Activated T-cell treated with anti-CD3 and anti-CD28 coated beads, Interleukin-2, amount 50 U/mL, for 48 hours (primary cell): ENCODE measurements at places on chromosomes 1 and 21.

DNA sequence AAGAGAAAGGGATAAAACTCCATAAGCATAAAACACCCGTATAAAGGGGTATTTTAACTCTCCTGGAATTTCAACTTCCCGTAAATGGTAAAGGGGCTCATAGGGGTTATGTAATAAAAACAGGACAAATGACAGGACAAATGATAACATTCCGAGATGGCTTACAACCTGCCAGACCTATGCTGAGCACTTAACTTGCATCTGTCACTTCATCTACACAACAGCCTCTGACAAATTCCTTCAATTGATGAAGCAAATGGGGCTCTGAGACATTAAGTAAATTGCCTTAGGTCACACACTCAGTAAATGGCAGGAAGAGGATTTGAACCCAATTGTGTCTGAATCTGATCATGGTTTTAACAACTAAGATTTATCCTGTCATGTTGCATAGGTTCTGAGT, 327.6 kb upstream of the SNX7 start:
- DNase-seq: no peak

GRCh38 chr1:2060072-2060471, 9.9 kb downstream of the PRKCZ start:
- DNase-seq: no peak

- no peak for DNase-seq
Observed at GRCh38 chr1:232247669-232248068, 382.3 kb downstream of the SIPA1L2 start.

DNA sequence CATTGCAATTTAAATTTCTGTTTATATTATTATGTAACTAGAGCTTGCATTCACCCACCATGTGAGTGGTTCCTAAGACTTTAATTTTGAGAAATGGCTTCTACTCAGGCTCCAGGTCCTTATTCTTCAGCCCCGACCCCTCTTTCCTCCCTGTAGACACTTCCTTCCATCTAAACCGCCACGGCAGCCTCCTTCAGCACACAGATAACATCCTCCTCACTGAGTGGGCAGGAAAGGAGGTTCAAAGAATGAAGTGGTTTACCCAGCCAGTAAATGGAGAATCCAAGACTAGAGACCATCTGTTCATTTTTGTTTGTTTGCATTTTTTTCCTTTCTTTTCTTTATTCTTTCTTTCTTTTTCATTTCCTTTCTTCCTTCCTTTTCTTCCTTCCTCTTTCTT, 37.1 kb upstream of the SOD1 start:
- DNase-seq: no peak

- peak; percentile 74 for DNase-seq
Observed at GRCh38 chr1:203271018-203271743, 34.1 kb upstream of the BTG2 start.

DNA sequence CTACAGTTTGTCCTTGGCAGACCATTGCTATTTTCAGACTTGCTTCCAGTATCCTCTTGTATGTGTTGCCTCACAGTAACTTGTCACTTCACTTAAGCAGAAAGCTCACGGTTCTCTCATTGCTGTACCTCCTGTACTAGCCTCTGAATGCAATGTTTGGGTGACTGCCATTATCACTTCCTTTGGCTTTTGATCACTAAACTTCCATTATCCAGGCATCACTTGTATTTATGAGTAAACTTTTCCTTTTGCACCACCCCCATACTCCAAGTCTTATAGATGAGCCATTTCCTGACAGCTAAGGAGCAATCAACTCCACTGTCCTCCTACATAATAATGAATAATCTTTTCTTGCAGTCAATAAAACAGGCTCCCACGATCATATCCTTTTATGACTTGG, 255.3 kb downstream of the PDE4B start:
- DNase-seq: no peak

DNA sequence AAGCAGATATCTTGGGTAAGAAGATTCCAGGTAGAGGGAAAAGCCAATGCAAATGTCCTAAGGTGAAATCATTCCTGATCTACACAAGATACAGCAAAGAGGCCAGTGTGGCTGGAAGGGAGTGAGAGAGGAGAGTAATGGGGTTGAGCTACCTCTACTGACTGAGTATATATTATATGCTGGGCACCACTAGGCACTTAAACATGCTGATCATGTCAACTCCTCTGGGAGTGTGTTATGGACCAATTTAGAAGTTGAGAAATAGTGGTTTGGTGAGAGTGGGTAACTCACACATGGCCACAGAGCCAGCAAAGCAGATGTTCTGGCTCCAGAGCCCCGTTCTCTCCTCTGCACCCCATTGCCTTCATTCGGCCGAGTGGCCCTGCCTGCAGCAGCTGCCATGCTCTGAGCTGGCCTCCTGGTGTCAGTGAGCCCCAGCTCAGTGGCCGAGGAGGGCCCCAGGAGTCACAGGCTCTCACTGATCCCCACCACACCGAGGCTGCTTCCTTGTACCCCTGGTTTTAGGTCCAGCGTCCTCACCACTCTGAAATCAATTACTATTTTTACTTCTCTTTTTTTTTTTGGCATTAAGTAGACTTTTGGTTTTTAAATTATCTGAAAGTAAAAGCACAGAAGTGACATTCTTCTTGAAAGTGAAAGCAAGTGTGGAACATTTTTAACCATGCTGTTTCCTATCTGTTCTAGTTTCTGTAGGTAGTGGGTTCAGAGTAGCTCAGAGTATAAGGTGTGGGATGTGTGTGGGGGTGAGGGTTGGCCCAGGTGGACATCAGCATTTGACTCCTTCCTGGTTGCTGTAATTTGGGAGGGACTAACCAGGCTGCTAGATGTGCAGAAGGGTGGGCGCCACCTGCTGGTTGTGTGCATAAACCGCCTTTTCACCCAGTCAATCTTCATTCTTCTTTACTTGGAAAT, 45.8 kb upstream of the CRNN start:
- peak; percentile 83 for DNase-seq

GRCh38 chr1:118785246-118785645, 202.9 kb downstream of the TBX15 start:
- no peak for DNase-seq

DNA sequence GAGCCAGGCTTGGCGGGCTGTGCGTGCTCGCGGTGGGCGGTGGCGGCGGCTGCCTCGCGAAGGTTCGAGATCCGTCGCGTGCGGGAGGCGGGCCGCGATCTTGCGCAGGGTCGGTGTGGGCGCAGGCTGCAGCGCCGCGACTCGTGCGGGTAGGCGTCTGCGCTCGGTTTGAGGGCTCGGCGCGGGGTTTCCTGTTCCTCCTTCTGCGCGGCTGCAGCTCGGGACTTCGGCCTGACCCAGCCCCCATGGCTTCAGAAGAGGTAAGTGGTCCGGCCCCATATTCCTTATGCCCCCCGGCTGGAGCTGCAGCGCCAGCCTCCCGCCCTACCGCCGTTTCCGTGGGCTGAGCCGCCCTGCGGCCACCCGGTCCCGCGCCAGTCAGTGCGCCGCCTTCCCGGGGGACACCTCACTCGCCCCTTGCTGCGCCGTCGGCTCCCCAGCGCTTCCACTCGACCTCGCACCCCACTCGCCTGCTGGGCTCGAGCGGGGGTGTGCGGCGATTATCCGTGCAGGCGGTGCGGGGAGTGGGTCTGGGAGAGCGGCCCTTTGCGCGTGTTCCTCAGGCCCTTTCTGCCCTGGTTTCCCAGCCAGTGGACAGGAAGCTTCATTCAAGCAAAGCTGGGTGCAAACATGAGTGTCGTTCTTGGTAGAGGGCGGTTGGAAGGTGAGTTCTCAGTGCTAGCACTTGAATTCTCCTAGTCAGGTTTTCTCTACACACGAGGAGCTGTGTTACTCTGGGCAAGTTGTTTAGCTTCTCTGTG, at the start of gene CACYBP:
Gene CACYBP, plus strand, starts transcription at position 12 of the 761 bp plus-strand sequence. Its CDS starts 234 bp downstream, at position 246.
- no peak for DNase-seq

- no peak for DNase-seq
Observed at GRCh38 chr1:86487131-86487810, 18.5 kb downstream of the CLCA1 start.

- no peak for DNase-seq
Observed at GRCh38 chr1:231207437-231207836, 33.6 kb upstream of the GNPAT start.

GRCh38 chr1:28580722-28581530, 11.1 kb upstream of the RAB42 start:
- peak; percentile 62 for DNase-seq

GRCh38 chr1:21318714-21319159, 28.5 kb upstream of the ECE1 start:
- DNase-seq: no peak

DNA sequence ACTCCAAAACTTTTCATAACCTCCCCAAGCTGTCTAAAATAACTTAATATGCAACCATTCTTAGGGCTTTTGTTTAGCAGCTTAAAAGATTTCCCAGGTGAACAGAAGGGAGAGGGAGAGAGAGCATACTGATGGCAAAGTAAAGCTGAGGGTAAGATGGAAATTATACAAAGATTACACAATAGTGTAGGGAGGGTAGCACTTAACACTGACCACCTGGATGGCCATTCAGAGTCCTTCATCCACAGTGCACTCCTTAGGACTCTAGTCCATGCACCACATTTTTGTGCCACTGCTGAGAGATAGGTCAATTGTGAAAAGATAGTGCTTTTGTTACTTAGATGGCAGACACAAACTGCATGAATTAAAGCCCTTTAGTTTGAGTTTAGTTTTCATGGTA, 574.6 kb downstream of the LMO4 start:
- DNase-seq: no peak

- no peak for DNase-seq
Observed at GRCh38 chr1:104987210-104987609, 1237.5 kb downstream of the AMY1C start.

DNA sequence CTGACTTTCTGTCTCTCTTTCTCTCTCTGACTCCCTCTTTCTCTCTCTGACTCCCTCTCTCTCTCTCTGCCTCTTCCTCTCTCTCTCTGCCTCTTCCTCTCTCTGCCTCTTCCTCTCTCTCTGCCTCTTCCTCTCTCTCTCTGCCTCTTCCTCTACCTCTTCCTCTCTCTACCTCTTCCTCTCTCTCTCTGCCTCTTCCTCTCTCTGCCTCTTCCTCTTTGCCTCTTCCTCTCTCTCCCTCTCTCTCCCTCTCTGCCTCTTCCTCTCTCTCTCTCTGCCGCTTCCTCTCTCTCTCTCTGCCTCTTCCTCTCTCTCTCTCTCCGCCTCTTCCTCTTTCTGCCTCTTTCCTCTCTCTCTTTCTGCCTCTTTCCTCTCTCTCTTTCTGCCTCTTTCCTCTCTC, 18.6 kb upstream of the ANKRD45 start:
- DNase-seq: no peak

DNA sequence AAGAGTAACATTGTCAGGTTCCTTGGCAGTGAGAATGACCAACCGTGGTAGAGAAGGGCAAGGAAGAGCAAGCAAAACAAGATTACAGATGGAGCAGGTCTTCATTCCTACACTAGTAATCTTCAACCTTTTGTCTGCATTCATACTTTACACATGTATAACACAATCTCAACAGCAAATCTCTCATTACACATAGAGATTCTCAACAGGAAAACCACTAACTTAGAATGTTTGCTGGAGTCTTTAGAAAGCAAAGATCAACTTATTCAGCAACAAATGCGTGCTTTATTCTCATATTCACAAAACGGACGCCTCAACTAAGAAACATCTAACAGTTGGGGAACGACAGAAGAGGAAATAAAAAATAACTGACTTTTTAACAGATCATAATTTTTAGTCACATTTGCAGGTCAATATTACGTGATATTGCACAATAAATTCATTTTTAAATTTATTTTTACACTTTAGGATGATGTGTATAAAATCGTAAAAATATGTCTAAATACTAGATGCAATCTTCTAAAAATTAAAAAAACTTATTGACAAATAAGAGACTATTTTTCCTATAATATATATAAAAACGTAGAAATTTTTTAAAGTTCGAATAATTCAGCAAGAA, 82.9 kb downstream of the ARID4B start:
- DNase-seq: no peak

GRCh38 chr1:178093494-178093950, 382 bp upstream of the RASAL2 start:
- peak; percentile 69 for DNase-seq

- DNase-seq: no peak
Observed at GRCh38 chr1:218771931-218772330, 401.7 kb upstream of the LYPLAL1 start.

- DNase-seq: no peak
Observed at GRCh38 chr1:88302843-88303486, 381.1 kb upstream of the PKN2 start.

- DNase-seq: no peak
Observed at GRCh38 chr1:94037392-94038229, 83.3 kb downstream of the ABCA4 start.
